ENCODE measurements at places on chromosomes 7 and 10. TPM values are rescaled to one million over a fixed set of nuclear protein-coding genes. Genes with fewer than 3 reads are reported as not detected.

GRCh38 chr7:31882187-31882586, 188.0 kb downstream of the PDE1C start:
- no peak for DNase-seq

- DNase-seq, result no peak
Observed at GRCh38 chr10:111856631-111857030, 326.9 kb downstream of the GPAM start.

SEMA3D gene
- 0.68 TPM for total RNA-seq

SPDYE5 gene
- not detected for total RNA-seq

- DNase-seq, result no peak
Observed at GRCh38 chr7:30468041-30468440, 10.5 kb downstream of the NOD1 start.

- no peak for DNase-seq
Observed at GRCh38 chr10:69374242-69374641, 42.5 kb downstream of the TACR2 start.

GRCh38 chr10:37654466-37654865, 202.9 kb downstream of the ZNF248 start:
- DNase-seq, result no peak

DNA sequence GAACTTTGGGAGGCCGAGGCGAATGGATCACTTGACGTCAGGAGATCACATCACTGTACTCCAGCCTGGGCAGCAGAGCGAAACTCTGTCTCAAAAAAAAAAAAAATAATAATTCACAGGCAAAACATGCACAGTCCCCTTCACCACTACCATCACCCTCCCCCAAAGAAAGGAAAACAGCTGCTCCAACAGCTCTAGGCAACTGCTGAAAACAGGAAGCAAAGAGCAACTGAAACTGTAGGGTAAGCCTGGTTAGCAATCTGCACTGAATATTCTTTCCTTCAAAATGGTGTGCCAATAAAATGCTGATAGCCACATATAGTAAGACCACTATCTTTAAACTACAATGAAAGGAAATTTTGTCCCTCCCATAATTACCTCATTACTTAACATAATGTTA, 11.8 kb downstream of the NT5C2 start:
- DNase-seq, result no peak

GRCh38 chr10:121007264-121007663, 156.1 kb downstream of the WDR11 start:
- no peak for DNase-seq

AOC1 gene
- total RNA-seq, result not detected

ANKRD61 gene
- total RNA-seq, result not detected

GRCh38 chr7:1028775-1029636, 15.3 kb upstream of the GPR146 start:
- DNase-seq, result peak; percentile 70

GRCh38 chr10:77943121-77943901, 16.8 kb upstream of the DLG5 start:
- peak; percentile 23 for DNase-seq
